ENCODE measurements at places on chromosomes 12 and 14. TPM values are rescaled to one million over a fixed set of nuclear protein-coding genes. Genes with fewer than 3 reads are reported as not detected.

- DNase-seq: no peak
Measured at GRCh38 chr12:26269562-26270284, 74.3 kb downstream of the SSPN start.

- DNase-seq: no peak
Measured at GRCh38 chr12:83666690-83667089, 980.0 kb downstream of the TMTC2 start.

DNA sequence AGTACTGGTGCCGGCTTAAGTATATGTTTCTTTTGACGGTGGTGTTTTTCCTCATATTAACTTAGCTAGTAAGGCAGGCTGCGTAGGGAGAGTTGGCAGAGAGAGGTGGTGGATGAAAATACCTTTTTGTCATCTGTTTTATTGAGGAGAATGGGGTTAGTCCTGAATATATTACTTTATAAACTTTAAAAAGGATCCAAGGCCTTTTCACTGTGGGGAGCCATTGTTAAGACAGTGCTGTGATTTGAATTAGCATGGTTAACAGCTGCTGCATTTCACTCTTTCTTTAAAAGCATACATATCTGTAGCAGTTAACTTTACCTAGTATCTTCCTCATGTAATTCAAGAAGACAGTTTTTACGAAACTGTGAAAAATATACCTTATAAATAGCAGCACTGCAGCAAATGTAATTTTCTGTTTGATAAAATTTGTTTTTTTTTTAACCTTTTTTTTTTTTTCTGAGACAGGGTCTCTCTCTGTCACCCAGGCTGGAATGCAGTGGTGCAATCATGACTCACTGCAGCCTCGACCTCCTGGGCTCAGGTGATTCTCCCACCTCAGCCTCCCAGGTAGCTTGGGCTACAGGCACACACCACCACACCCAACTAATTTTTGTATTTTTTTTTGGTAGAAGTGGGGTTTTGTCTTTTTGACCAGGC lies 57.1 kb downstream of the AEBP2 start:
- no peak for DNase-seq

DNA sequence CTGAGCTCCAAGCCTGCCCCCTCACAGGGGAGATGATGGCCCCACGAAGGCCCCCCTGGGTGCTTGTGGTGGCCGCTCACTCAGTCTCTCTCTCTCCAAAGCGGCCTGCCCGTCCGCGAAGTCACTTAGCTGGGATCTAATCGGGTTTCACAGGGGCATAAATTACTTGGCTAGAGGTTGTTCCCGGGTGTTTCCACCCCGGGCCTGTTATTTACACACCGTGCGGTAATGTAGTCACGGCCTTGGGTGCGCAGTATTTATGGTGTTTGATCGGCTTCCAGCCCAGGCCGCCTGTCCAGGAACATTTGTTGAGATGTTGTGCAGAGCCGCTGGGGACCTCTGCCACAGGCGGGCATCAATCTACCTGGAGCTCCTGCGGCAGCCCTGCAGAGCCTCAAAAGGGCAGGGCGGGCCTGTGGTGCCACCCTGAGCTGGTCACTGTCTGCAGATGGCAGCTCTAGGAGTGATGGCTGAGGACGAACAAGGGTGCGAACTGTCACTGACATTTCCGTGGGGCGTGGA lies 91.2 kb downstream of the KIF26A start:
- DNase-seq: peak; percentile 49

- DNase-seq: no peak
Measured at GRCh38 chr12:77559400-77560074, 271.2 kb upstream of the NAV3 start.

GRCh38 chr14:20470603-20470901 lies 1.3 kb downstream of the PNP start:
- DNase-seq: no peak

The C12orf50 gene
- 0.48 TPM for total RNA-seq

- DNase-seq: no peak
Measured at GRCh38 chr12:88418856-88419497, 161.3 kb downstream of the KITLG start.

DNA sequence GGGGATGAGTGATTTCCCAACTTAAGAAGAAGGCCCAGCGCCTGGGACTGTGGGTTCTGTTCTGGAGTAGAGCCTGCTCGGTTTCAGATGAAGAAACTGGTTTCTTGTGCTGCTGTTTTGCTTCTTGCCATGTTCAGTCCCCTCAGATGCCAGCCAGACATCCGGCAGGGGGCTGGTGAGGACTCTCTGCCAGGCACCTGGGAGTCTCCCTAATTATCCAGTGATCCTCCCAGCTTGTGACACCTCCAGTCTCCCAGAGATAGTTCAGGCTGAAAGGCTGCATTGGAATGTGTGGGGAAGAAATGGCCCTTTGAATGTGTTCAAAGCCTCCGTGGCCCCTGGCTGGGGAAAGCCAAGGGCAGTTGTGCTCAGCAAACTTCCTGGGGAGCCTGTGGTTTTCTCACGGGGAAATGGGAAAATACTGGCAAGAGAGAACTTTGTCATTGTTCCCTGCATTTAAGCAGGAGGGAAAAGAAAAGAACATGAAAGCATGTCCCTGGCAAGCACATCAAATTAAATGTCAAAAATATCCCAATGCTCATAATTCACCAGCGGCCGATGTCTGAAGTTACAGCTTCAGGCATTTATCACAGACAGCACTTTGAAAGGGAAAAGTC lies 8.5 kb upstream of the SERPINA12 start:
- no peak for DNase-seq

- DNase-seq: no peak
Measured at GRCh38 chr12:58513301-58513834, 406.9 kb downstream of the LRIG3 start.

- no peak for DNase-seq
Measured at GRCh38 chr14:76181546-76181945, 29.8 kb downstream of the GPATCH2L start.

The CLEC4D gene
- total RNA-seq: 2.0 TPM

DNA sequence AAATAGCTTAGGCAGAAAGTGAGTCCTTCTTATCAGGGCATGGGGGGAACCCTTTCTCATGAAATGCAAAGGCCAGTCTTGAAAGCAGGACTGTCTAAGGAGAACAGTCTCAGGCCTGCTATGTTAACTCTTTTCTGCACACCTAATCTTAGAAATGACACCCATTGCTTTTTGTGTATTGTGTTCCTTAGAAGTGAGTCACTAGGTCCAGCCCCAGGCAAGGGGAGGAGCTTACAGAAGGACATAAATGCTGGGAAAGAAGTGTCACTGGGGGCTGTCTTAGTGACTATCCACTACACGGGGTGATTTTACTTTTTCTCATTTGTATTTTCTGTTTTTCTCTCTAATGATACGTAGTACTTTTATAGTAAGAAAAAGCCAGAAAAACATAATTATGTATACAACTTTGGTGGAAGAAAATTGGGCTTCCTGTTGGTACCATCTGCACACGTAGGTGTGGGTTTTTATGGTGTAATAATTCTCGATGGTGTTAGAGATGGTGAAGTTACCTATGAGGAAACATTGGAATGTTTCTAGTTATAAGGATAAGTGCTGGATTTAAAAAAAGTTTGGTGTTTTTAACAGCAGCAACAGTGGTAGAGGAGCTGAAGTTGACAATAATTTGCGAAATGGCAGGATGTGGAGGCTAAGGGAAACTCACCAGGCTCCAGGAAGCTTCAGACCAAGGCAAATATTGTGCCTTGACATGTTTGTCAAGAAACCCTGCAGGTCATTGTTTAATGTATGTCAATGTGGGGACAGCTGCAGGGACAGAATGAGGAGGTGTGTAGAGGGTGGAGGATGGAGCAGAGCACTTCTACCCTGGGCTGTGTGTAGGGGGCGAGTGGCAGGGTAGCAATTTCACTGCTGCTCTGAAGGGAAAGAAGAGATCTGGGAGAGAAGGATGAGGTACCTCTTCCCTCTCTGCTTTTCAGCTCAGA lies 214.9 kb downstream of the KTN1 start:
- DNase-seq: no peak

GRCh38 chr12:62537551-62537950 lies 70.9 kb downstream of the MON2 start:
- DNase-seq: peak; percentile 60

The NRIP2 gene
- 8.1 TPM for total RNA-seq

- no peak for DNase-seq
Measured at GRCh38 chr14:34113005-34113511, 162.2 kb upstream of the EGLN3 start.

GRCh38 chr14:71361336-71361735 lies 454.1 kb downstream of the PCNX1 start:
- no peak for DNase-seq

The ARMH4 gene
- 8.4 TPM for total RNA-seq

DNA sequence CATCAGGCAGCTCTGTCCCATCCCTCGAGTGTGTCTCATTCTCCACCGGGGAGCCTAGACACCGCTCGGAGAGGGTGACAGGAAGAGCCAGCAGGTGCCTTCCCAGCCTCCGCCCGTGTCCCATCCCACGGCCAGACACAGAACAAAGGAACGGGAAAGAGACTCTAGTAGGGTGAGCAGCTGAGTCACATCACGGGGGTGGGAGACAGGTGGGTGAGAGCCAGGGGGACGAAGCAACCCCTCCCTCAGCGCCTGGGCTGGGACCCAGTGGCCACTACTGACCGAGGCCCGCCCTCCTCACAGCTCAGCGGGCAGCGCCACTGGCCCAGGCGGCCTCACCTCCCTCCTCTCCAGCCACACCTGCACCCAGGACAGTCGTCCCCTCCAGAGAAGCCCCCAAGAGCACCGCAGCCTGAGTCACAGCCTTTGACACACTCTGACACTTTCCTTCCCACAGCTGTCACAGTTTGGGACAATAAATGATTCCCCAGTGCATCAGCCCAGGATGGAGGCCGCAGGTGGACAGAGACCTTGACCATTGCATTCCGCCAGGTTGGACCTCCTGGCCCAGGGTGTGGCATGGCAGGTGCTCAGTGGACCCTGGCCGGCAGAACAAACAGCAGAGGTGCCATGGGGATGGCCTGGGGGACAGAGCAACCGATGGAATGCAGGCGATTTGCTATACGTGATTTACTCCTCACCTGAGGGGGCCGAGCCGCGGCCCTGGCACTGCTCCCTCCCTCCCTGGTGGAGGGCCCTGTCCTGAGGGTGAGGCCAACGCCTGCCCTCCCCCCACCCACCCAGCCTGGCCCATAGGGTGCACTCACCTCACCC lies 45.4 kb upstream of the GALNT9 start:
- DNase-seq: peak; percentile 32

- DNase-seq: no peak
Measured at GRCh38 chr14:99258876-99259726, 12.9 kb downstream of the BCL11B start.

The C1QL4 gene
- not detected for total RNA-seq

The DIO3 gene
- total RNA-seq: 5.8 TPM

GRCh38 chr14:73829526-73830431 lies 21.9 kb upstream of the PTGR2 start:
- peak; percentile 61 for DNase-seq

GRCh38 chr14:90274019-90274418 lies 17.7 kb downstream of the PSMC1 start:
- DNase-seq: peak; percentile 49

All from aorta (tissue), 5 donors.